ENCODE measurements at places on chromosomes 13 and 19. TPM values are rescaled to one million over a fixed set of nuclear protein-coding genes. Genes with fewer than 3 reads are reported as not detected.

Gene NOVA2
- not detected for polyA plus RNA-seq

Gene TNFSF9
- 1.3 TPM for polyA plus RNA-seq

Gene ZNF560
- polyA plus RNA-seq, result not detected

Gene CCDC9
- polyA plus RNA-seq, result 2.6 TPM

DNA sequence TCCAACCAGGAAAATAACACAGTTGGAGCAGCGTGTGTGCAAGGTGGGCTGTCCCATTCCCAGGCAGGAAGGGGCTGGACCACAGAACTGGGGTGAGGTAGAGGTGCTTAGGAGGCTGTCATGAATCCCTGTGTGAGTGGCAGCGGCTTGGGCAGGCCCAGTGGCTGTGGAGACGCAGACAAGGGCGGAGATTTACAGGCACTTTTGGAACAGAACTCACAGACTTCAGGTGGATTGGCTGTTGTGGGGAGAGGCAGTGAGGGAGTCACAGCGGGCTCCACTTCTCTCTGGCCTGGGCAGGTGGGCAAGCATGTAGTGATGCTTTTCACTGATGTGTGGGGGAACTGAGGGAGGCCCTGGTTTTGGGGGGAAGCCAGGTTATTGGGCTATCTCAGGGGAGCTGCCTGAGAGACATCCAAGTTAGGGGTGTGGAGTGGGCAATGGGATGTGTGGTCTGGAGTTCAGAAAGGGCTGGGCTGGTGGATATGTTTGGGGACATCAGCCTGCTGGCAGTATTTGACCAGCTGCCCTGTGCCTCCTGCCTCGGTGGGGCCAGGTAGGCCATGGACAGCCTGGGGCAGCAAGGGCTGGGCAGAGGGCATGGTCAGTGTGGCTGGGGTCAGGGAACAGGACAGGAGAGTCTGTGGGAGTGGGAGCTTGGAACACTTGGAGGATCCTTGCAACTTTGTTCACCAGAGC is 27.0 kb upstream of the ZNF492 start:
- no peak for DNase-seq

GRCh38 chr13:21362741-21363140 is 96.4 kb downstream of the ZDHHC20 start:
- no peak for DNase-seq

GRCh38 chr13:36674337-36675212 is 755 bp downstream of the SERTM1 start:
- no peak for DNase-seq

DNA sequence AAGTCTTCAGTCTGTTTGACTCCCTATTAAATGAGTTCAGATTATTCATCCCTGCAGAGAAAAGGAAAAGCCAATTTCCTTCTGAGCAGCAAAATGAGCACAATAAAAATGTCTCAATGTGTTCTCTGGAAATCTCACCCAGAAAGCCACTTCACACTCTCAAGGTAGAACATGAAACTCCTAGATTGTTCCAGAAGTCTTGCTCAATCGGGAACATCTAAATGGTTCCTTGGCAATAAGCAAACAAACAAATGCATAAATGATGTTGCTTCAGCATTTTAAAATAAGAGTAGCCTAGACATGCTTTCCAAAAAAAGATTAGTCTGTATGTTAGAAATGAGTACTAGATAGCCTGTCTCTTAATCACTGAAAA is 59.7 kb upstream of the TNFRSF19 start:
- DNase-seq, result no peak

DNA sequence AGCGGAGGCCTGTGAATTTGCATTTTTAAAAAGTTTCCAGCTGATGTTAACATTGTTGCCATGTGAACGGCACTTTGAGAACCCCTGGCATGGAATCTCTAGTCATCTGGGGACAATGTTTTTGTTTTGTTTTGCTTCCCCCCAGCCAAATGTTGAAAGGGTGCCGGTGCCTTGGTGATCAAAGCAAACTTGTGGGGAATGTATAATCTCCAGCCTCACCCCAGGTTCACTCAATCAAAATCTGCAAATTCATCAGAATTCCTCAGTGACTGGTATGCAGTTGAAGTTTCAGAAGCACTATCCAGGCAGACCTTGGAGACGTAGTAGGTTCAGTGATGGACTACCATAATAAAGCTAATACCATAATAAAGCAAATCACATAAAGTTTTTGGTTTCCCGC is 428.7 kb downstream of the MYO16 start:
- no peak for DNase-seq

- DNase-seq, result no peak
Measured at GRCh38 chr13:77991003-77991402, 72.4 kb upstream of the EDNRB start.

GRCh38 chr13:36072152-36072935 is 58.8 kb downstream of the DCLK1 start:
- no peak for DNase-seq
